ENCODE measurements at places on chromosomes 6 and 20. TPM values are rescaled to one million over a fixed set of nuclear protein-coding genes. Genes with fewer than 3 reads are reported as not detected.

The MATN4 gene
- 0.11 TPM for total RNA-seq

The C20orf204 gene
- 1.2 TPM for total RNA-seq

The PRSS16 gene
- total RNA-seq = 0.11 TPM

The AFG1L gene
- total RNA-seq = 5.5 TPM

The ZNF334 gene
- total RNA-seq = 4.8 TPM

Measured in uterine smooth muscle cell (primary cell).